Kidney epithelial cell (primary cell): ENCODE measurements at places on chromosomes 16 and 17. TPM values are rescaled to one million over a fixed set of nuclear protein-coding genes. Genes with fewer than 3 reads are reported as not detected.

The FOXO3B gene
- 18.2 and 18.6 TPM in 2 replicates for total RNA-seq

GRCh38 chr17:63435681-63436522, 10.2 kb downstream of the CYB561 start:
- no peak for DNase-seq

- DNase-seq = no peak
Measured at GRCh38 chr16:8854298-8854948, 14.4 kb downstream of the CARHSP1 start.

DNA sequence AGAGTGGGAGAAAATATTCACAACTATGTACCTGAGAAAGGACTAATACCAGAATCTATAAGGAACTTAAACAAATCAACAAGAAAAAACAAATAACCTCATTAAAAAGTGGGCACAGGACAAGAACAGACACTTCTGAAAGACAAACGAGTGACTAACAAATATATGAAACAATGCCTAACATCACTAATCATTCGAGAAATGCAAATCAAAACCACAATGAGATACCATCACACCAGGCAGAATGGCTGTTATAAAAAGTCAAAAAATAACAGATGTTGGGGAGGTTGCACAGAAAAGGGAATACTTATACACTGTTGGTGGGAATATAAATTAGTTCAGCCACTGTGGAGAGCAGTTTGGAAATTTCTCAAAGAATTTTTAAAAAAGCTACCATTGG, 83.5 kb upstream of the WSCD1 start:
- no peak for DNase-seq

DNA sequence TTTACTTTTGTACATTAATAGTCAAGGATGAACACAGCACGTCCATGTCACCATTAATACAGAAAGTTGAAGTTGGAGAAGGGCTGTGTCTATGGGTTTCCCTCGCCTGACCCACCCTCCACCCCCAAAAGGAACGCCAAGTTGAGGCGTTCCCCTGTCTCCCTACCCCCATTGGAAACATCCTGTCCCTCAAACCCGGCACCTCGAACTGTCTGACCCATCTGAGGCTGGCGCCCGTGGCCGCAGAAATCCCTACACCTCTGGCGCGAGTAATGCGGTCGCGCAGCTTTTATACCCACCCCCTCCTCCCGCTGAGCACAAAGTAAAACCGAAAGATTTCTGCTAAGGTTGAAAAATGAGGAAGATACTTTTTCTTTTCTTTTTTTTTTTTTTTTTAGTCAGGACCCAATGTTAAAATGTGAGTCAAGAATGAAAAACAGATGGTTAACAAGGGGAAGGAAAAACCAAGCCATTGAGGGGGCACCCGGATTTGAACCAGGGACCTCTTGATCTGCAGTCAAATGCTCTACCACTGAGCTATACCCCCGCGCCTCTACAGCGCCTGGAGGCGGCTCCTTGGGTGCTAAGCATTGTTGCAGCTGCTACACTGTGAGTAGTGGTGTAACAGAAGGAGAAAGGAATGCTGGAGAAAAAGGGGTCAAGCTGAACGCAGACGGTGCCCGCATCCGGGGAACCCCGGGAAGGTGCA, 887 bp upstream of the LASP1 start:
- DNase-seq = no peak

The HOXB2 gene
- 15.2 and 24.6 TPM in 2 replicates for total RNA-seq

The KRT20 gene
- not detected in 2 replicates for total RNA-seq

DNA sequence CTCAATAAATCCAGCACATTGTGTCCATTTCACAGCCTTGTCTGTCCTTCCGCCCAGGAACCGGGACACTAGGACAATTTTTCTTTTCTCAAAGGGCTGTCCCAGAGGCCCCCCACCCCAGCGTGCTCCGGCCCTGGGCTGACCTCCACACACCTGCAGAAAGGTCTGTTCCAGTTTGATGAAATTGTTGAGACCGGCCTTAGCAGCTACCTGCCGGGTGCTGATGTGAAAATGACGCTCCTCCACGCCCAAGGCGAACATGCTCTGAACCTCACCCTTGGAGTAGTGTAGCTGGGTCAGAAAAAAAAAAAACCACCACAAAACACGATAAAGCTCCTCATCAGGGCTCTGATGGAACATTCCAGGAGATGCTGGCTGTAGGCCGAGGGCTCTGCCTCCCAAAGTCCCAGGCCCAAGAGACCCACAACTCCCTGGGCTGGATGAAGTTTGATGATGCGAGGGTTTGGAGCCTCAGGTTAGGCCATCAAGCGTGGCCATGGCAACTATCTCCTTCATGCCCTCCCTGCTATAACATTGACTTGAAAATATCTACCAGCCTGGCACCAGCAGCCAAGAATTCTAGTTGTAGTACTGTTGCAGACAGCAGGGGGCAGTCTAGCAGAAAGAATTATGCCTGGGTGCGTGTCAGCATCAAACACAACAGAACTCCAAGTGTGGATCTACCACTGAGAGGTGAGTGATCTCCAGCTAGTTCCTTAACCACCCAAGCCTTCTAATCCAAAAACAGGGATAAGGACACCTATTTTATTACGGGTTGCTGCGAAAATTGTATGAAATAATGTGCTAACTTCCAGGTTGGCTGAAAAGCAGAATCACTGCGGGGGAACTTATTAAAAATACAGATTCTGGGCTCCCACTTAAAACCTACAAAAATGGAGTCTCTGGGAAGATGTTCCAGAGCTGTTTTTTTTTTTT, 62.1 kb downstream of the RMI2 start:
- no peak for DNase-seq

The TBC1D3K gene
- not detected in 2 replicates for total RNA-seq

The PKMYT1 gene
- 5.1 and 6.1 TPM in 2 replicates for total RNA-seq

DNA sequence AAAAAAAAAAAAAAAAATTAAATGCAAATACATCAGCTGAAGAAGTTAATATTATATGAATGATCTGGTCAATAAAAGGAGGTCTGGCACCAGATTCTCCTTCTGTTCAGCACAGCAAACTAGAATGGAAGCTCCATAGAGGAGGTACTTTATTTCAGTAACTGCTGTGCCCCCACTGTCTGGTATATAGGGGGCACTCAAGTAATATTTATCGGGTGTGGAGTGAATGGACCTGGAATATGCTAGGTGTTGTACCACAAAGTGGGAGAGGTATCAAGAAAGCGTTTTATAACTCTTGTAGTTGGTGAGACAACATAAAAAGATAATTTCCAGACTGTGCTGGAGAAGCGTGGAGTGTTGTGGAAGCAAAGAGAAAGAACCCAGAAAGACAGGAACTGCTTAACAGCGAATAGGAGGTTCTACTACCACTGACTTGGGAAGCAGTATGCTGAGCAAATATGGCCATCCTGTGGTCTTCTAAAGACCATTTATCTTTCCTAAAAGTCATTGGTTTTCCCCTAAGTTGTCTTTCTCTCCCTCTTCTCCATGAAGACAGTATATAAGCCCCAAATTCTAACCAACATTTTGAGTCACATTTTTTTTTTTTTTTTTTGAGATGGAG, 12.2 kb upstream of the PRKCA start:
- DNase-seq = no peak

The CD300LB gene
- 0.07 TPM in 1 of 2 replicates, not detected in the other for total RNA-seq

The LAT gene
- 2.9 and 8.6 TPM in 2 replicates for total RNA-seq

GRCh38 chr16:50360033-50360778, 8.6 kb downstream of the BRD7 start:
- no peak for DNase-seq

The TP53TG3E gene
- not detected in 2 replicates for total RNA-seq

The PPY gene
- total RNA-seq = not detected in 2 replicates

- no peak for DNase-seq
Measured at GRCh38 chr16:83136419-83136818, 509.6 kb downstream of the CDH13 start.

DNA sequence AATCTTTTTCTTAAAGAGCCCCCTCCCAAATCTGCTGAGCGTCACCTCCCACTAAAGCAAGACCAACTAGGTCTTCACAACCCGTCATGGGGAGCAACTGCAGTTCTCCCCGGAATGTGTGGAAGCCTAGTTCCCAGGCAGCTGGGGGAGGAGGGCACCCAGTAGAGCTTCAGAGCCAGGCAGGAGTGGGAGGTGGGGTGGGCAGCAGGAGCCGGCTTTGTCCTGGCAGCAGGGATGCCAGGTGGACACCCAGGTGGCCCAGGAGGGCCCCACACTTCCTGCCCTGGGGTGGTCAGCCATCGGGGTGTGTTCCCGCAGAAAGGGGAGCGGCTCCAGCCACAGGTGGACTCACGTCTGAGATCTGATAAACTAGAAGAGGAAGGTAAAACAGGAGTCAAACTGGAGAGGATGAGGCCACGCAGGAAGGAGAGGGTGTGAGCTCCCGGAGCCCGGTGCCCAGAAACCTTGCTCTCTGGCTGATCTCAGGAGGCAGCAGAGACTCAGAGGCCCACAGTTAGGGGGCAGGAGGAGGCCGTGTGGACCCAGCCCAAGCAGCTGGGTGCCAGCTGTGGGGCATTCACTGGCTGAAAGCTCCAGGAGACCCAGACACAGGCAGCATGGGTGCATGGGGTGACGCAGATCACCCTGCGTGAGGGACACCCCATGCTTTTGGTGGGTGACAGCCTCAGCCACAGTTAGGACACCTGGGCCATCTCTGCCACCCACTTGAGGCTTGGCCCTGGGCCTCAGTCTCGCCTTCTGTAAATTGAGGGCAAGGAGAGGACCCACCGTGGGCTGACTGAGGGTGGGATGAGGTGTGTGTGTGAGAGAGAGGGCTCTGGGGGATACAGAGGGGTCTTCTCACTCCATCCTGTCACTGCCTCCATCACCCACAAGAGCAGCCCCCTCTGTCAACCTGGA, 260.8 kb upstream of the TNRC6C start:
- DNase-seq = no peak

The HAPSTR1 gene
- total RNA-seq = 75.3 and 78.2 TPM in 2 replicates

DNA sequence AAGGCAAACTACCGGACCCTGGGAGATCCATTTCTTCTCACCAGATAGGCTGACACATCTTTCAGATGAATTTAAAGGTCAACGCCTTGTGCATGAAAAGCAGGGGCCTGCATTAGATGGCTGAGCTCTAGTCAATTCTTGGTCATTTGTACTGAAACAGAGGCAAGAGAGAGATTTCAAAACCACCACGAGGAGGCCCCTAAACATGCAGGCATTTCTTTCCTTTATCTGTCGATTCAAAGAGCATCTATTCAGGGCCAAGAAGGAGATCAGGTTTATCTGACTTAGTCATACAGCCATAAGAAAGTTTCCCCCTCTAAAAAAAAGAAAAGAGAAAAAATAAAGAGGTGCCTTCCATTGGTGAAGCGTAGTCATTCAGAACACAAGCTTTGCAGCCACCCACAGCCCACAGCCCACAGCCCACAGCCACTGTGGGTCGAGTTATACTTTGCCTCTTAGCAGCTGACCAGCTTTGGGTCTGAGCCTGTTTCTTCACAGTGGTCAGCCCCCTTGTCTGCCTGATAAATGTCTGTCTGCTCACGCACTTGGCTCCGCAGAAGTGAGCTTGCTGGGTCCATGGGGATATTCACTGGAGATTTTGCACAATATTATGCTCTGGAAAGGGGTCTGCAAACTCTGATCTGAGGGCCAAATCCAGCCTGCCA, 207.5 kb downstream of the CDH13 start:
- DNase-seq = no peak
